Stimulated activated CD4-positive, alpha-beta T cell treated with anti-CD3 and anti-CD28 coated beads, TNF-alpha, amount 100 ng/mL, for 24 hours (primary cell): ENCODE measurements at places on chromosomes 2 and 18.

DNA sequence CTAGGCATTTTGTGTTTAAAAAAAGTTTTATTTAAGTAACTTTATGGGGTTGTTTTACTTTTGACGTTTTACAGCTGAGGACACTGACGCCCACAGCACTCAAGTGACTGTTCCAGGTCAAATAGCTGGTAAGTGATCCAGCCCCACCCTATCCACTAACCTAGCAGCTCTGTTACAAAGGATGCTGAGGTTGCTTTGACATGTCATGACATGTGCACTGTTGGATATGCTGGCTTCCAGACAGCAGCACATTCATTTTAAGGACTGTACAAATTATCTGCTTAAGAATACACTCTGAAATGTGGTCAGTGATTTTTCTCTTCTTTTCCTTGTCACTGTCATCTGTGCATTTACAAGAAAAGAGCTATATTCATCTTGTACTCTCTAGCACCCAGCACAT, 417.5 kb downstream of the ZEB2 start:
- no peak for DNase-seq

- DNase-seq = no peak
These were observed 66.8 kb upstream of the FZD7 start for GRCh38 chr2:201966691-201967438.

- no peak for DNase-seq
These were observed 3.0 kb downstream of the ADCY3 start for GRCh38 chr2:24917086-24917485.

DNA sequence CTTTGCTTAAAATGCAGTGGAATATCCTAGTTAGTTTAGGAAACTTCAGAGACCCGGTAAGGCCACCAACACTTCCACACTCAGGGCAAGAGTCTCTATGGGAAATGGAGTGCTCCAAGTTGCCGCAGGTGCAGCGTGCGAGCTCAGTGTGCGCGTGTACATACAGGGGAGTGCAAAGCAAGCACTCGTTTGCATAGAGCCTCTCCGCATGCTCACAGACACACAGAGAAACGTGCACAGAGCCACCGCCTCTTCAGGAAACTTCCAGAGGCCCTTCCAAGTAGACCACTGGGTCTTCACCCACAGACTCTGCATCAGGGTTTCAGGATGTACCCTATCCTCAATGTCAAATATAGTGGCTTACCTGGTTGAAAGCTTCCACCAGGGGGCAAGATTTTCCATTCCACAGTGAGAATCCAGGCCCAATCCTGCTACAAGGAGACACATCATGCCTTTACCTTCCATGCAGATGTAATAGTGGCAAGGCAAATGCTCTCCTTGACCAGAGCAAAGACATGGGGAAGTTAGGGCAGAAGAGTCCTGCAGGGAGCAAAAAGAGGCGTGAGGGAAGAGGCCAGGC, 513.0 kb upstream of the MYT1L start:
- DNase-seq = no peak

GRCh38 chr2:236928380-236929037, 157.2 kb upstream of the COPS8 start:
- DNase-seq = no peak

- no peak for DNase-seq
These were observed 176.0 kb downstream of the DIS3L2 start for GRCh38 chr2:232137356-232138147.

DNA sequence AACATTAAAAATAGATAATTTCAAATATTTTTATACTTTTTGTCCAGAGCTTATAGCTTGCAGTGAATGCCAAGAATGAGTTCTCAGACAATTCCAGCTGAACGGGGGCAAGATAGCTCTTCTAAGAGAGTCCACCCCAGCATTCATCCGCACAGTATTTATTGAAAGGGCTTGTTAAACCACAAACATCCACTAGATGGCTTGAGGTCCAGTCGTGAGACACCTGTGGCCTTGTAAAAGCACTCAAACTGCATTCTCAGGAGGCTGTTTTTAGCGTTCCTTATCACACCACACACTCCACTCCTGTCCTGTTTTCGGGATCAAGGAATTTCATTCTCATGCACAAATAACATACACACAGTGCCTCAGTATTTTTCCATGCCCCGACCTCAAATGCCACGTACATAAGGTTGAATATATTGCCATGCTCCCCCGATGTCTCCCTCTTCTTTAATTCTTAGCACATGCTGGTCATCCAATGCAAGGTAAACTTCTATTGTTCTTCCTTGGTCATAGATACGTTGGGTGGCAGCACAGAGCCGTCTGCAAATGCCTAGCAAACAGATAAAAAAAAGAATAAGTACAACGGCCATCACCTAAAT, 47.4 kb downstream of the DNAJC10 start:
- DNase-seq = no peak

DNA sequence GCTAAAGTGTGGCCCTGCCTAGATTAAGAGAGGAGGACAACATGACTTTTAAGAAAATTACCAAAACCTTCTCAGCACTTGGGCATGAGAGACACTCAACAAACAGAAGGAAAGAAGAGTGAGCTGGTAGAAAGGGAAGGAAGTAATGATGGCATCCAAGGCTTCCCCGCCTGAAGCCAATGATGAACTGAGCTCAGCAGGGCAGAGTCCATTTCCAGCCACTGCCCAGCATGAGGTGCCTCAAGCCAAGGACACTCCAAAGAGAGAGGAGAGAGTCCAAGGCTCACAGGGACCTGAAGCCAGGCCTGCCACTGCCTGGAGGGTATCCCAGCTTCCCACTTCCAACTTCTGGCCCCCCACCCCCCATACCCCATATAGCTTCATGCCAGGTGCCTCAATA, 9.5 kb upstream of the TNS1 start:
- DNase-seq = no peak

- no peak for DNase-seq
These were observed 490.4 kb upstream of the FANCL start for GRCh38 chr2:58731488-58731869.

- DNase-seq = peak; percentile 72
These were observed 80.2 kb downstream of the SMAD4 start for GRCh38 chr18:51110073-51110797.

DNA sequence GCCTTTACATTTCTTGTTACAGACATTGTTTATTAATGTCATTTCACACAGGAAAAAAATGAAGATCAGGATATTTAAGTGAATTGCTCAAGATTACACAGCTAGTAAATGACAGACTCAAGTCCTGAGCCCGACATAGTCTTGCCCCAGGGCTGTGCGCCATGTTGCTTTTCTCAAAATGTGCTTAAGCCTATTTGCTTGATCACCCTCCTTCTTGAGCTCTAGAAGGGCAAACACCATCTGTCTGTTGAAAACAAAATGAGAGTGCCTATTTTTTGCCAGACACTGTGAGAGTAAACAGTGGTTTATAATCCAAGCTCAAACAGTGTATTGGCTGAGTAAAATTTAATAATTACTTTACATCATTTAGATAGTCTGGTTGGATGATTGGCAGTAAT, 34.8 kb upstream of the HNMT start:
- DNase-seq = no peak

- DNase-seq = no peak
These were observed 643.1 kb downstream of the SLC4A3 start for GRCh38 chr2:220270481-220271070.

GRCh38 chr2:163919717-163920116, 183.9 kb upstream of the FIGN start:
- no peak for DNase-seq

- no peak for DNase-seq
These were observed 316.2 kb downstream of the ETAA1 start for GRCh38 chr2:67713376-67713775.

DNA sequence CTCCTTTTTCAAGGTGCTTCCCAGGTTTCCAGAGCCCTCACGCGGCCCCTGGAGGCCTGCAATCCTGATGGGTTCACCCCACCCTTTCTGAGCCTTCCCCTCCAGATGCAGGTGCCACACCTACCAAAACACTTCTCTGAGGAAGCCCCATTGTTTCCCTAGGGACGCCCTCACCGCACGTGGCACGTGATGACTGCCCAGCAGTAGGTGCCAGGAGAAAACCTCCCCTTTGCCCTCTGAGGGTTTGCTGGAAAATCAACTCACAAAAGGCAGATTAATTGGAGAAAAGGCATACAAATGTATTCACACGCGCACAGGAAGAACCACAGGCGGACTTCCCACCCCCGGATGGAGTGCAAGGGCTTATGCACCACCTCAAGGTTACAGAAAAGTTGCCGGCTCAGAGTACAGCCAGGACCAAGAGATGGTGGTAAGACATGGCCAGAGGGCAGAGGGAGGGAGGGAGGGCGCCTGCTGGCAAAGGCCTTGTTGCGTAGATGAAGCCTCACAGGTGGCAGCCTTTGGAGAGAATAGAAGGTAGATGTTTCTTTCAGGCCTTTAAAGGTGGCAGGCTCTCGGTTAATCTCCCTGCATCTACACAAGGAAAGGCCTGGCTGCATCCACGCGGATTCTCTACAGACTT, 269.4 kb upstream of the RAB6C start:
- no peak for DNase-seq

GRCh38 chr2:142478206-142478605, 347.4 kb upstream of the LRP1B start:
- DNase-seq = no peak

DNA sequence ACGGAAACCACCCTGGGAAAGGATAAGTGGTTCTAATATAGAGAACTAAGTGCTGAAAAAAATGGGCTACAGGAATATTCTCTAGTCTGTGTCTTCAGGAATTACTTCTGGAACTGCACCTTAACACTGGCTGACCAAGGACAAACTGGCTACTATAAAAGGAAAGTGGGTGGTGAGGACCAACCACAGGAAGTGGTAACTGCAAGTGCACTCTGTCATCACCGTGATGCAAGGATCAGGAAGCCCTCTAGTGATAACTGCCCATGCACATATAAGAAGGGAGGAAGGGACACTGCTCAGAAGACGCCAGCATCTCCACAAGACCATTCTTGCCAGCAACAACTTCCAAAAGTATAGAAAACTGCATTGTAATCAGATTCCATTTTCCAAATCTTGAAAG, 424.4 kb upstream of the RGPD4 start:
- DNase-seq = no peak

DNA sequence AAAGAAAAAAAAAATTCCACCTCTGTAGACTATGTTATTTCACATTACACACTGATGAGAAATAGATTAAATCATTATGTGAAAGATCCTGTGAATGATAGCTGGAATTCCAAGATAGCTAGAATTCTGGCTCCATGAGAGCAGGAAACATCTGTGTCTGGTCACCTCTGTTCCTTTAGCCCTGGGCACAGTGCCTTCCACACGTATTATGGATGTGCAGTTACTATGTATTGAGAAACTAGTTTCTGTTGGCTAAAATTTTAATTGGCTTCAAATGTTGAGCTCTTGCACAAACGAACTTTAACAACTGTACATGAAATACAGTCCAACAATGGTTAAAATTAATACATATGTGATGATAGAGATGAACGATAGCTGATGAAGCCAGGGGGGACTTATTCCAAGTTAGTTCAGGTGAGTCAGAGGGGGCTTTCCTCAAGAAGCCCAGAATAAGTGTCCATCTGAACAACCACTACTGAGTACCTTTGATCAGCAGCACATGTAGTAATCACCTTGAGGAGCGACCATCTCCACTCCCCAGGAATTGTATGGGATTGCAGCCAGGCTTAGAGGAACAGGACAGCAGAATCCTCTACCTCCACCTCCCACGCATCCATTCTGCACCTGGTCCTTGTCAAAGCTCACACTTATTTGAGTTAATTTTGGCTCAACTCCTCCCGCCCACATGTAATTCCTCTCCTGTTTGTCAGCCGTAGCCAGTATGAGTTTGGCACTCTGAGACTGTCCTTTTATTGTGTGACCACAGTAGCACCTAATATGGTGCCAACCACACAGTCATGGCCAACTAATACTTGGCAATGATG, 68.6 kb downstream of the NABP1 start:
- DNase-seq = no peak

GRCh38 chr2:127640082-127641072, 5.6 kb upstream of the GPR17 start:
- DNase-seq = peak; percentile 29

GRCh38 chr2:105545730-105546627, 147.1 kb upstream of the FHL2 start:
- DNase-seq = peak; percentile 51

DNA sequence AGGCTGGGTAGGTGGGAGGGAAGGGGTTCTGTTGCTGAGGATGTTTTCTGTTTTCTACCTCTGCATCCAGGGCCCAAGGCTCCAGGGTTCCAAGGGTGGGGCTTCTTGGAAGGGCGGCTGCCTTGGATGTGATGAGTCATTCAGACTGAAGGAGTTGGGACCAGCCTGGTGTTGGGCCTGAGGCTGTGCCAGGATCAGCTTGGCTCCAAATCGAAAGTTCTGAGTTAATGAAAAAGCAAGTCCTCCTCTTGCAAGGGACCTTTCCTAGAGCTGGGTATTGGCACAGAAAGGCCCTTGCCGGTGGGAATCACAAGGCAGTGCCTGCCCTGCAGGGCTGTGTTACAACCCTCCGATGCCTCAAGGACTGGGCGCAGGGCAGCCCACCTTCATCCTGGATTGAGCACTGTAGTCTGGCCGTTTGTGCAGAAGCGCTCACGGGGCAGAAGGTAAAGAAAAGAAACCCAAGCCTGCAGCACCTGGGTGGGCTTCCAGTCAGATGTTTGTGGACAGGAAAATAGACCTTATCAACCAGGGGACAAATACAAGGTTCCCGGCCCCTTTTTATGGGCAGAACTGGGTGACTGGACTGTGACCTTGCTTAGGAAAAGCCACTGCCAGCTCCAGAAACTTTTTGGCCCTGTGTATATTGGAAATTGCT, 52.5 kb upstream of the MCFD2 start:
- DNase-seq = no peak

GRCh38 chr2:230925879-230926765, 1.1 kb upstream of the GPR55 start:
- no peak for DNase-seq

GRCh38 chr2:86793752-86794151, 3.0 kb upstream of the CD8A start:
- no peak for DNase-seq

- DNase-seq = no peak
These were observed 949 bp downstream of the CDC42EP3 start for GRCh38 chr2:37670378-37671008.

DNA sequence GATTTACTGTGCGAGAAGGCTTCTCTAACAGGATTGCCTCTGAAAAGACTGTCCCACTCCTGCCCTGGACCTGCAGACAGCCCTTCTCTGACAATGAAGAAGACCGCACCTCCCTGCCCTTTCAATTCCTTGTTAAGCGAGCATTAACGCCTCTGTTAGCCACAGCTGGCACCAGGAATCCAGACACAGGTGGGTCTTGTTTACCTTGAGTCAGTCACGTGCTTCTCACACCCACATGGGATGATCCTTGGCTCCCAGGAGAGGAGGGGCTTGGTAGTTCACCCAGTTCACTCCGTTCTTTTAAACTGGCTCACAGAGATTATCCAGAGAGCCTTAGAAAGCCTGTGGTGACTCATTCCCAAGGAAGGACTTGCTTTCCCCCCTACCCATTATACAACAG, 410.5 kb upstream of the MEIS1 start:
- no peak for DNase-seq

DNA sequence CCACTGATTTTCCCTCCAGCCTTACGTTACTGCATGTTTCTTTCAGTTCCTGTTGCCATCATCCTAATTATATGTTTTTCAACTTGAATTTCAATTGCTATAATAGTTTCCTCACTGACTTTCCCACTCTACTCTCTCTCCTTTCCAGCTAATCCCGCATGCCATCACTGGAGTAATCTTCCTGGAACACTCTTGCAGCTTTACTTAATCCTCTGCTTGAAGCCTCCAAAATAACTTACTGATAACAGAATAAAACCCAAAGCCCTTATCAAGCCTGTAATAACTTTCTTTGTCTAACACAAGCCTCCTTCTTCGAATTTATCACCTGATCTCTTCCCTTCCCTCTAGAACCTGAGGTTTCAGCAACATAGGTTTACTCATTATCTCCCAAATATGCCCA, 237.3 kb downstream of the LTBP1 start:
- DNase-seq = no peak

GRCh38 chr2:105590780-105591660, 153.7 kb upstream of the NCK2 start:
- DNase-seq = no peak
